ENCODE measurements at places on chromosomes 3 and 15. TPM values are rescaled to one million over a fixed set of nuclear protein-coding genes. Genes with fewer than 3 reads are reported as not detected.
A peak's percentile ranks its signal among the peaks of the same experiment; 100 is the strongest.

DNA sequence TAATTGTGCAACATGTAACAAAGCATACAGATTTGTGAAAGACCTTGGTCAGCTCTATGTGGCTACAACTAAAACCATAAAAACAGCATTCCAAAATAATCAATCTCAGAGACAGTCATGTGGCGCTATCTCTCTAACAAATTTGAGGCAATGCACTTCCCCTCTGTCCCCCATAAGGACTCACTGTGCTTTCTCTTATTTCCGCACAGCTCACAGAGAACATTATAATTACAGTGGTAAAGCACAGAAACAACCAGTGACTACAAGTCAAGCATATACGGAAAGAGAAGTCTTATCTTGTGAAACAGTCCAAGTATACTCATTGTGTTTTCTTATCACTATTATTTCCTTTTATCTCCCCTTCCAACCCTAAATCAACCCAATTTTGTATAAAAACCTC, 64.3 kb downstream of the RYK start:
- no peaks in the 10 kb centered on the region for H3K27me3 ChIP-seq
- H3K36me3 ChIP-seq, result peaks cover 2% of the 10 kb centered on the region
- H3K4me3 ChIP-seq, result no peak overlapping the region
- H3K4me1 ChIP-seq, result no peaks in the 10 kb centered on the region
- no peak overlapping the region for H3K27ac ChIP-seq

DNA sequence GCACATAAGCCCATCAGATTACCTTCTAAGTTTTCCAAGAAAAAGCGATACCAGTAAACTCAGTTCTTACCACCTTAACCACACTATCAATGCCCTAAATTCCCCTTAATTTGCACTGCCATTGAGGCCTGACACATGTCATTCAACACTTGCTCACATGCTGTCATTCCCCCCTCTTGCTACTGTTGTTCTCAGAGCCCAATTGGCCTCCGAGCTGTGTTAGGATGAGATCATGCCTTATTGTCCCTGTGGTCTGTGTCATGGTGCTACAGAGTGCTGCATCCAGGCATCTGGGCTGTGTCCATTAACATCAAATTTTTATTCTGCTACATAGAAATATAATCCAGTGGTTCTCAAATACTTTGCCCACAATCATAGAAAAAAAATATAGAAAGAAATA, 213.6 kb downstream of the SSR3 start:
- H3K4me1 ChIP-seq, result no peaks in the 10 kb centered on the region
- no peak overlapping the region for H3K4me3 ChIP-seq
- H3K27me3 ChIP-seq, result no peaks in the 10 kb centered on the region
- H3K27ac ChIP-seq, result no peak overlapping the region
- DNase-seq, result no peak

GRCh38 chr15:64845183-64845611, 3.5 kb downstream of the PLEKHO2 start:
- H3K27me3 ChIP-seq, result no peaks in the 10 kb centered on the region
- H3K4me3 ChIP-seq, result peak overlapping the region; percentile 96
- H3K4me1 ChIP-seq, result peaks cover 19% of the 10 kb centered on the region
- no peak overlapping the region for H3K27ac ChIP-seq
- peak; percentile 68 for DNase-seq
- H3K36me3 ChIP-seq, result peaks cover 9% of the 10 kb centered on the region

DNA sequence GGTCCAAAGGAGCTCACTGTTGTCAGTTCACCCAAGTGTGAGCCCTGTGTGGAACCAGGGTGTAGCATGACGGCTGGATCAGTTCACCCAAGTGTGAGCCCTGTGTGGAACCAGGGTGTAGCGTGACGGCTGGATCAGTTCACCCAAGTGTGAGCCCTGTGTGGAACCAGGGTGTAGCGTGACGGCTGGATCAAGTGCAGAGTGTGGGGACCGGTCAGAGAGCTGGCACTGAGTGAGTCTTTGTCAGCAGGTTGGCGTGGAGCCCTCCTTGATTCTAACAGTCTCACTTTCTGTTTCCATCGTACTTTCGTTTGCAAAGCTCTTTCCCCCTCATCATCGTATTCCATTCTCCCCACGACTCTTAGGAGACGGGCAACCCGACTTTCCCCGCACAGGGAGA, 57.9 kb upstream of the DLG1 start:
- peaks cover 2% of the 10 kb centered on the region for H3K27me3 ChIP-seq
- peaks cover 6% of the 10 kb centered on the region for H3K4me1 ChIP-seq
- H3K27ac ChIP-seq, result no peak overlapping the region
- H3K4me3 ChIP-seq, result peak overlapping the region; percentile 30
- H3K36me3 ChIP-seq, result no peaks in the 10 kb centered on the region
- no peak for DNase-seq

GRCh38 chr15:83993591-83993990, 242.0 kb upstream of the GOLGA6L4 start:
- H3K4me3 ChIP-seq, result no peak overlapping the region
- no peak overlapping the region for H3K27ac ChIP-seq
- H3K36me3 ChIP-seq, result no peaks in the 10 kb centered on the region
- DNase-seq, result no peak

The SLCO2A1 gene
- total RNA-seq, result under 0.01 TPM

GRCh38 chr3:70532806-70533205, 220.4 kb upstream of the MDFIC2 start:
- no peak for DNase-seq
- no peaks in the 10 kb centered on the region for H3K4me1 ChIP-seq
- no peak overlapping the region for H3K4me3 ChIP-seq
- no peaks in the 10 kb centered on the region for H3K27me3 ChIP-seq
- no peaks in the 10 kb centered on the region for H3K36me3 ChIP-seq

Data from fibroblast of lung (primary cell).